ENCODE measurements at places on chromosomes 4 and X.

GRCh38 chr4:2343476-2343875, 75.0 kb downstream of the ZFYVE28 start:
- no peak for DNase-seq

DNA sequence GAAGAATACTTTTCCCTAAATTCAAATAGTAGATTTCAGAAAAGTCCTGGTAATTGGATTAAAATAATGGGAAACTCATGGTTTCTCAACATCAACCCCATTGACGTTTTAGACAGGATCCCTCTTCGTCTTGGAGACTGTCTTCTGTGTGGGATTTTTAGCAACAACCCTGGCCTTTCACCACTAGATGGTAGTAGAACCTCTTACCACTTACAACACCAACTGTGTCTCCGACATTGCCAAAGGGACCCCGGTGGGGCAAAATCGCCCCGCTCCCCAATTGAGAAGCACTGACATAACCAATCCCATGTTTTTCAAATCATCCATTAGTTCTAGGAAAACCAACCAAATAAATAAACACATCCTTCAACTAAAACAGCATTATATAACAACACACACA, 16.9 kb upstream of the ANOS1 start:
- DNase-seq, result peak; percentile 16

DNA sequence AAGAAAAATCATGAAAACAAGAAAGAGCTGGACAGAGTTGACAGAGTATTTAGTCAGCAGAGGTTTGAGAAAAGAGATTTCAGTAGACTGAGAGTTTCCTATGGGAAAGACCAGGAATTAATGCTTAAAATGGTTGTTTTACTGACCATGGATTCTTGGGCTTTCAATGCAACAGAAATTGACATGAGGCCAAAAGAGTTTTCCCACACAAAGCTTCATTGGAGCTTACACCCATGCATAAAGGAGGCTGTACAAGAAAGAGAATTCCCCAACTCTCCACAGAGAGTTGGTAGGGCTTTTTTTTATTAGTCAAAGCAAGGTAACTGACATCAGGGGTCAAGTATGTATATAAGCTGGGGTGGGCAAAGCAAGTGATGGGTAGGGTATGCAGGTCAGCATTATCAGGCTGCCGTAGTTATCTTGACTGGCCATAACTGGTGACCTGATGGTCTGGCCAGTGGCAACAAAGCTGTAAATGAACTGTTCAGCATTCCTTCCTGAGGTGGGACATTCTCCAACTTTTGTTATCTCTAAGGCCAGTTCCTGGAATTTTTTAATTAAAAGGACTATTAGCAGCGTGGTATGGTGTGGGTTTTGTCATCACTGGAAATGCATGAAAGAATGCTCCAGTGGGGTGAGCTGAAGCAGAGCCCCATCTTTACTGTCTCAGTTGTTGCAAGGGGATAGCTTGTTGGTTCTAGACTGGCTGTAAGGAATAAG, 117.0 kb downstream of the ADAM29 start:
- no peak for DNase-seq

- no peak for DNase-seq
Observed at GRCh38 chrX:49192722-49193328, 6.7 kb upstream of the PRICKLE3 start.

- DNase-seq, result no peak
Observed at GRCh38 chr4:52824603-52825459, 37.3 kb upstream of the RASL11B start.

DNA sequence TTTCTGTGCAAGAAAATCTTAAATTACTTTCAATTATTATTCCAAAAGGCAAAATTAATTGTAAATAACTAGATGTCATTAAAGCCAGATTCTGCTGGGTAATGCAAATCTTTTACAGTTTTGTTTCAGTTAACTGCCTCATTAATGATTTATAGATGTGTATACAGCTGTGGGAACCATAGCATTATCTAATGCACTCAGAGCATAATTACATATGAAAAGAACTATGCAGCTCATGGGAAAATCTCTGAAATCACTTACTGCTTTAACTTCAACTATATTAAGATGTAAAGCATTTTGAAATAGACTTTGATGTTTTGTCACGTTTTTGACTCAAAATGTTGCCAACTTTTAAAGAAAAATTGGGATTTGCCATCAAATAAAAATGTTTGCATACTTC, 630.3 kb upstream of the KLHL4 start:
- DNase-seq, result no peak

- DNase-seq, result no peak
Observed at GRCh38 chrX:135489542-135489941, 30.9 kb upstream of the INTS6L start.

- DNase-seq, result no peak
Observed at GRCh38 chr4:119794113-119794512, 165.5 kb upstream of the PDE5A start.

DNA sequence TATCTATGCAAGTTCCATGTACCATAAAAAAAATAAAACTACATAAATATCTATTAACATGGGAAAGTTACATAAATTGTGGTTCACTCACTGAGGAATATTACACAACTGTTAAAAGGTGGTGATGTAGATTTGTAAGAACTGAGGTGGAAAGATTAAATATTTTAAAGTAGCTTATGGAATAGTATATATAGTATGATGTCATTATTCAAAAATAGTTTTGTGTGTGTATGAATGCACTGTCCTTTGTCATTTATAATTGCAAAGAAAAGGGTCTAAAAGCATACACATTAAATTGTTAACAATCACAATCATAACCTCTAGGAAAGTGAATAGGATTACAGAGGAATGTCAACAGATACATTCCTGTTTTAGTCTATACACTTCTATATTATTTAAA, 355.9 kb downstream of the OPHN1 start:
- DNase-seq, result no peak

DNA sequence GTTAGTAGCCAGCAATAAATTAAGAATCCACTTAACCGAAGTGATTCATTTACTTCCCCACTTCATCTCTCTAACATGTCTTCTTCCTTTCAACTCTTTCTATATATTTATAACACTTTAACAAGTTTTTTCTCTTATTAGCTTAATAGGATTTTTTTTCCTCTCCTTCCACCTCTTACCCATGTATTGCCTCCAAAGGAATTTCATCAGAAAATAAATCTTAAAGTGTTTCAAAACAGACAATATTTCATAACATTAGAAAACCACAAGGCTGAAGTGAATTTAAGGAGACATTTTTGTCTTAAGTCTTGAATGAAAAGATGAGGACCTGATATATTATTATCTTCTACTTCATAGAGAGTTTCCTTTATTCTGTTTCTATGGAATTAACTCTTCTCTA, 101.5 kb downstream of the PDGFC start:
- DNase-seq, result no peak

DNA sequence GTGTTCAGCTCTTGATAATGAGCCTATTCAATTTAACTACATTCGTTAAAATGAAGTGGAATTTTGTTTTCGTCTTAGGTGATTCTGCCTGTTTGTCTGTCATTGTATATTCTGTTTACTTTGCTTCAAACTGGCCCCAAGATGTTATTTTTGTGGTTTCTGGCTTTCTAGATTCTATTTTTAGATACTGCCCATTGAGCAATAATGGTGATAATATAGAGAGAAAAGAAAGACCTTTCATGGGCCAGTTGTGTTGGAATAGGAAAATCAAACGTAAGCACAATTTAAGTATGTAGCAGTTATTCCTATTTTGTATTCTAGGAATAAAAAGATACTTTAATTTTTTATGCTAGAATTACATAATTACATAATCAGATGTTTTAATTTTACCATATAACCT, 4.0 kb downstream of the CDKN2AIP start:
- DNase-seq, result no peak

DNA sequence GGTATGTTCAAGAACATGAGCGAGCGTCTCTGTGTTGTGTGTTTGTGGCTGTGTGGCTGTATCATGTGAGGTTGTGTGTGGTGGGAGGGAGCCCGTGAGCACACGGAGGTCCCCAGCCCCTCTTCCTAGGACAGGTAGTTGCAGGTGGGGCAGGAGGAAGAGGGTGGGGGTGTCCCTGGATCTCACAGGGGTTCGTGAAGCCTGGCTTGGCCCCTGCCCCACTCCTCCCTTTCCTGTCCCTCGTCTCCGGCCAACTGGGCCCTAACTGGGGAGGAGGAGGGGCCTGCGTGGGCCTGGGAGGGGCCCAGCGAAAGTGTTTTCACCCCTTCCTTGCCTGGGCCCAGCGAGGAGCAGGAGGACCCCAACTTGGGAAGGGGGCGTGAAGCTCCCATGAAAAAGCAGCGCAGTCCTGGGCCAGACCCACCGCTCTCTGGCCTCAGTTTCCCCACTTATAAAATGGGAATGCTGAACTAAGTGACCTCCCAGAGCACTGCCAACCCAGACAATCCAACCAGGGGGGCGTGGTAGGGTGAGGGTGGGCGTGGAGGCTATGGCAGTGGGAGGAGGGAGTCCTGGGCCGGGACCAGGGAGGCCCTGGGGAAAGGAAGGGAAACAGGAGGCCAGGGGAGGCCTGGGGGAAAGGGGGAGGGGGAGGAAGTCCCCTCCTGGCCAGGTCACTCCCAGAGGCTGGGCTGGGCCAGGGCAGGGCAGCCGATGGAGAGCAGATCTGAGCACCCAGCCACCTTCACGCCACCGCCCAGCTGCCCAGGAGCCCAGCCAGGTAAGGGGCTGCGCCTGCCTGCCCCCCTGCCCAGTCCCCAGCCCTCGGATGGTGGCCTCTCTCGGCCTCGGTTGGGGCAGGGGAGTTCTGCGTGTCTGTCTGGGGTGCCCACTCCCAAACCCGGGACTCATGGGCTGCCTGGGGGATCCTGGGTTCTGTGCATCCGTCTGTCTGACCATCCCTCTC, at the start of gene AVPR2:
Gene AVPR2 (plus strand): TSS at position 683 of the 967 bp plus-strand sequence. CDS start 473 bp downstream, outside the sequence.
- DNase-seq, result no peak

GRCh38 chr4:1674682-1675081, 9.4 kb downstream of the FAM53A start:
- no peak for DNase-seq

Data from DMS153 (cell line).